ENCODE measurements at places on chromosomes 2 and 18.

- no peak for DNase-seq
These were observed 267.6 kb upstream of the MGAT5 start for GRCh38 chr2:133986081-133986837.

- DNase-seq = no peak
These were observed 10.2 kb downstream of the DSG4 start for GRCh38 chr18:31386741-31387140.

GRCh38 chr2:84938194-84938879 is 32.6 kb upstream of the KCMF1 start:
- no peak for DNase-seq

DNA sequence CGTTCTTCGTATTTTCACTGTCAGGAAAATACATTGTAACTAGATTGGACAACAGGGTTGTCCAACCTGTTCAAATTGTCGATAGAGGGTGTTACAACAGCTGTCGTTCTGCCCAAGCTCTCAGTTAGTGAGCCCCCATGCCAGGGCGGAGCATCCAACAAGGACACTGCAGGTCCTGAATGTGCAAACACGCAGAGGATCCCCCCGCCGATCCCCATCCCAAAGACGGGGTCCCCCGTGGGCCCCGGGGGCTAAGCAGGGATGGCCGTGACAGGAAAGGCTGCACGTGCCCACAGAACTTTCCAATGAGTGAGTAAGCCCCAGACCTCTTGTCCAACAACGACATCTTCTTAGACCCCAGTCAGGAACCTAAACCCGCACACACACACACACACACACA is 140.8 kb downstream of the PXDN start:
- no peak for DNase-seq

DNA sequence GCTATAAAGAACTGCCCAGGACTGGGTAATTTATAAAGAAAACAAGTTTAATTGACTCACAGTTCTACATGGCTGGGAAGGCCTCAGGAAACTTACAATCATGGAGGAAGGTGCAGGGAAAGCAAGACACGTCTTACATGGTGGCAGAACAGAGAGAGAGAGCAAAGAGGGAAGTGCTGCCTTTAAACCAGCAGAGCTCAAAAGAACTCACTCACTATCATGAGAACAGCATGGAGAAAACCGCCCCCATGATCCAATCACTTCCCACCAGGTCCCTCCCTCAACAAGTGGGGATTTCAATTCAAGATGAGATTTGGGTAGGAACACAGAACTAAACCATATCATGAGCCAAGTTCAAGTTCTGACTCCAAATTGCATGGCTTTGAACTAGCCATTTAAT is 62.8 kb upstream of the PPP1CB start:
- no peak for DNase-seq

GRCh38 chr2:144484201-144484948 is 35.5 kb downstream of the ZEB2 start:
- no peak for DNase-seq

- DNase-seq = no peak
These were observed 370.4 kb downstream of the SOCS6 start for GRCh38 chr18:70659036-70659925.

DNA sequence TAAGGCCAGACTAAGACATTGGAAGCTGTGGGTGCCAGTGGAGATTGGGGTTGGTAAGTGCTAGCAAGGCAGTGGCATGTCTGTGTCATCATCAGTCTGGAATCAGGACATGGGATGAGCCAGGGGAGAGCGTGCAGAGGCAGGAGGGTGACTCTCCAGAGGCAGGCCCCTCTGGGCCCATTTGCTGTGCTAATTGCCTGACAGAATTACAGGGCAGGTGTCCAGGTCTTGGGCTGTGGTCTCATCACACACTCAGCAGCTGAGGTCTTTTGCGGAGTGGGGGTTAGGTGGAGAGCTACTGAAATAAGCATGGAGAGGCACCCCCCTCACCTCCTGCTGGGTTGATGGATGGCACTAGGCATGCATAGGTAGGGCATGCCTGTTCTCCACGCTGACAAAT is 57.4 kb downstream of the CELF4 start:
- DNase-seq = no peak

DNA sequence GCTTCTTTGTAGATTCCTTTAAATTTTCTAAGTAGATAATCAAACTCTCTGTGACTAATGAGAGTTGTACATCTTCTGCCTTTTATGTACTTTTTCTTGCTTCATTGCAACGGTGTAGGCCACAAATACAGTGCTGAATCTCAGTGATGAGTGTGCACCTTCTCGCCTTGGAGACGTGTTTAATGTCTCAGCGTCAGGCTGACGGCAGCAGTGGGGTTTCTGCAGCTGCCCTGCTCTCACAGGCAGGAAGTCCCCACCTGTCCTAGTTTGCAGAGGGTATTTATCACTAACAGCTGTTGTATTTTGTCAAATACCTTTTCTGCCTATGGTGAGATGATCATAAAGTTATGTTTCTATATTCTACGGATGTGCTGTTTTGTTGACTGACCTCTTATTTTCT is 13.3 kb downstream of the AGXT start:
- no peak for DNase-seq

- DNase-seq = no peak
These were observed 216.4 kb upstream of the OSR1 start for GRCh38 chr2:19574778-19575260.

- no peak for DNase-seq
These were observed 109.8 kb downstream of the ESCO1 start for GRCh38 chr18:21490748-21491147.

- DNase-seq = no peak
These were observed 22.1 kb downstream of the ACADL start for GRCh38 chr2:210203147-210203546.

DNA sequence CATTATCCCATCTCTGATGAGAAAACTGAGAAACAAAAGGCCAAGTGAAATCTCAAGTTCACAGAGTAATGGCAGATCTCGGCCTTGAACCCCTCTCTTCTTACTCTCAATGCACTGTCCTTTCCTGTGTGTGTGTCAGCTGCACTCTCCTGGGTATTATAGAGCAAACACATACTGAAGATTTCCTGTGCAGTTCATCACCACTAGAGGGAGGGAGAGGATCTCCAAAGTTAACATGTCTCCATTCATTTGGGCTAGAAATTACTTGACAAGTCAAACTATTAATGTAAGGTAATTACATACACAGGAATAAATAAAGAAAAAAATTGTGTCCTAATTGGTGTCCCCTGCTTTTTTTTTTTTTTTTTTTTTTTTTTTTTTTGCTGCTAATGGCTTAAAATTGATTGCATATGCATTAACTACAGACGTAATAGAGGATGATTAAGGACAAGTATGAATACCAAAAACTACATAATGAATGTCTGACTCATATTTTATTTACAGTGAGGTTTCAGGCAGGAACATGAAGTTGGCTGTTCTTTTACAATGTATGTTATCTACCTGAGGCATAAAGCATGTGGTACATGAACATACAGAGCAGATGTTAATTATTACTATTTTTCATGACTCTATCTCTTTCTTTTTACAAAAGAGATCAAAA is 269.2 kb downstream of the NYAP2 start:
- no peak for DNase-seq

DNA sequence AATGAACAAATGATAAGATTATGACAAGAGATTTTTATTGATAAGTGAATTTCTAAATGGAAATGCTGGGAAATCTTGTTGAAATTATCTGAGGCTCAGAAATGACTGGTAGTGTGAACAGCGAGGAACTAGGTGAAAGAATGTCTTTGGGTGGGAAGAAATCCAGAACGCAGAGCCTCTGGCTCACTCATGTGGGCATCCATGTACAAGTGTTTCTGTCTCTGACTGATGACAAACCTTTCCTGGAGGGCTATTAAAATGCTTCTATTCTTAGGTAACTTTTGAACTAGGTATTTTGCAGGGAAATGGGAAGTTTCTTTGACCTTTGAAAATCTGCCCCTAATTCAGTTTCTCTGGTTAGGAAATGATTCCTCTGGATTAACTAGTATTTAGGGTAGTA is 598.6 kb downstream of the SLC4A3 start:
- no peak for DNase-seq

GRCh38 chr2:218028189-218028495 is 25.3 kb upstream of the TNS1 start:
- no peak for DNase-seq

DNA sequence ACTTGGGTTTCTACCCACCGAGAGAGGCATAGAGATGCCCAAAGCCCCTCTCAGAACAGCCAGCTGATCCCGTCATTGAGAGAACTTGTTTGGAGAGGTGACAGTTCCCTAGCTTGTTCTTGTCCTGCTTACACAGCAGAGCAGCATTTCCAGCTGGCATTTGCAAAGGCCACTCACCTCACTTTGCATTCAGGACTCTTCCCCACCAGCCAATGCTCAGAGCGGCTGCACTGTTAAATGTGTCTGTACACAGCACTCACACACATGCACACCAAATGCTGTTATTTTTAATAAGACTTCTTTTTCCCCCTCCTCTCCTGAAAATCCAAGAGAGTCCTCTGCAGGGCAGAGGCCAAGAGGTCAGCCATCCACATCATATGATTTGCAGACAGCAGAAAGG is 104.6 kb upstream of the SLC14A2 start:
- DNase-seq = no peak

DNA sequence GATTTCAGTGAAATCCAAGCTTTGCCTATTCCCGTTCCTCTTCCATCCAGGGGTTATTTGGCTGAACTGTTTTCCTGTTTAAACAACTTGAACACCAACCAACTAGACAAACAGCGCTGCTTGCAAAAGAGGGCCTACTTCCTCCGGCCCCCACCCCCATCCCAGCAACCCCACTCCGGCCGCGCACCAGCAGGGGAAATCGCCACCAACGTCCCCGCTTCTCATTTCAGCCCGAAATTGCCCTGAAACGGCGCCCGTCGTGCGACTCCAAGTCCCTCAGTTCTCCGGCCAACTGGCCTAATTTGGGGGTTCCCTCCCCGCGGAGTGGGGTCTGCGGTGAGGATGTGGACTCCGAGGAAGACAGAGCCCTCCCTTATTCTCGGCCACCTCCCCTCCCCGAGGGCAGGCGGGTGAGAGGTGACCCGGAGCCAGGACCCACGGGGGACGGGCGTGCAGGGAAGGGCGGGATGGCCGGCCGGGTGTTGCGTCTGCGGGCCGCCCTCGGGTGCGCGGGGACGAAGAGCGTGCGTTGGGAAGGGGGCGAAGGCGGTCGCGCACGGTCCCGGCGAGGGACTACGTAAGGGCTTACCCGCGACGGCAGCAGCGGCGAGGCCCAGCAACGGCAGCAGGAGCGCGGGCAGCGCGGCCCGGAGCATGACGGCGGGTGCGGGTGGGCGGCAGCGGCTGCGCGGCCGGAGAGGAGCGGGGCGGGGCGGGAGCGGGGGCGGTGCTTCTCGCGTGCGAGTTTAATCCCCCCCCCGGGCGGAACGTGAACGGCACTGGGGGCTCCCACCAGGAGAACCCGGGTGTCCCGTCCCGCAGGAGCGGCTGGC is at the start of gene CD302:
Gene CD302, minus strand, starts transcription at position 666 of the 833 bp plus-strand sequence. Its CDS starts 10 bp downstream, at position 656.
- DNase-seq = no peak

GRCh38 chr2:64035072-64035942 is 16.1 kb upstream of the VPS54 start:
- DNase-seq = no peak

DNA sequence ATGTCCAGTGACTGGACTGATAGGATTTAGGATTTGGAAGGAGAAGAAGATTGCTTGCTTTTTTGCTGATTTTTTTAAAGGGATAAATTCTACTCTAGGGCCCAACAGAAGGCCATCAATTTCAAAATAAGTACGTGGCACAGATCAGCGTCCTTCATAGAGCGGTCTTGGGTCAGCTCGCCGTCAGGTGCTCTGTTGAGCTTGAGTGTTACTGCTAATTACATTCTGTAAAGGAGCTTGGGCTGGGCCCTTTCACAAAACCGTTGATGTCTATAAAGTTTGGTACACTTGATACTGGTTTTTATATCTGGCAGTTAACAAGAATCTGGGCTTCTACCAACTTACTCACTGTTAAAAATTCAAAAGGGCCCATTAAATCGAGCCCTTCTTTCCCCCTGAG is 45.4 kb downstream of the ARMC9 start:
- DNase-seq = no peak
